ENCODE measurements at places on chromosomes 12 and 14.

DNA sequence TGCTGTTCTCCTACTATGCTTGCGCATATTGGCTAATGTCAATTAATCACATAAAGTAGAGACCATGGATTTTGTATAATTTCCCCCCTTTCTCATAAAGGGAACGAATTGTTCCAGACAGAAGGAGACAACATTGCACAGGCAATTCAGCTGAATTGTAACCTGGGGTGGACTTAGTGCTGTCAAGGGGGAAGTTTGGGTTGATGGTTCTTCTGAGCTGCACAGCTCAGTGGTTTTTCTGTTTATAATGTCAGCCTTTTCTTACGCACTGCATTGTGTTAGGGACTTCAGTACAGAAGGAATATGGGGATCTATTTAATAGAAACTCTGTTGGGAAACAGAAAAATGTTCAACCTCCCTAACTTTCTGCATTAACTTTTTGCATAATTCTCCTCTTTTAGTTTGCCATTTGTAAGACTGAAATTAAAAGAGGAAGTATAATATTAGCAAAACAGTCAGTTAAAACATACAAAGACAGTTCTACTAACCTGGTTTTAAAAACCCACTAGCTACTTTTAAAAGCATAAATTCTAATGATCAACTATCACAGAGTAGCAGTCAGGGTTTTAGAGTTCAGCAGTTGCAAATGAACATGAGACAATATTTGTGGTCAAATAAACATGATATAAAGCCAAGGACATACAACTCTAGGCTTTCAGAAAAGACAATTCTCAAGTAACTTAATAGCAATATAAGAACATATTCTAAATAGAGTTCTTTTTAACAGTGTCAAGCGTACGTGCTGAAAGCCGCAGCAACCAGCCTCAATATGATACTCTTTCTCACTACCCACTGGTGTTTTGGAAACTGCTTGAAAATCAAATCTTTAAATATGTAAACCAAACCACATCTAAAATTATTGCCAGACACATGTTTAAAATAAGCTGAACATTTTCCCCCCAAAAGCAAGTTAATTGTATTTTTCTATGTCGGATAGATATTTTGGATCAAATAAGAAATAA is 393.0 kb downstream of the FSCB start:
- DNase-seq: no peak

GRCh38 chr14:93075891-93076290 is 39.8 kb downstream of the ITPK1 start:
- DNase-seq: peak; percentile 38

- DNase-seq: peak; percentile 100
Measured at GRCh38 chr14:105474483-105475268, at the start of gene CRIP2. Gene CRIP2 (plus strand): TSS chr14:105474821. CDS start chr14:105474863, 42 bp downstream.

GRCh38 chr12:104610513-104611235 is 153.9 kb downstream of the CHST11 start:
- no peak for DNase-seq

DNA sequence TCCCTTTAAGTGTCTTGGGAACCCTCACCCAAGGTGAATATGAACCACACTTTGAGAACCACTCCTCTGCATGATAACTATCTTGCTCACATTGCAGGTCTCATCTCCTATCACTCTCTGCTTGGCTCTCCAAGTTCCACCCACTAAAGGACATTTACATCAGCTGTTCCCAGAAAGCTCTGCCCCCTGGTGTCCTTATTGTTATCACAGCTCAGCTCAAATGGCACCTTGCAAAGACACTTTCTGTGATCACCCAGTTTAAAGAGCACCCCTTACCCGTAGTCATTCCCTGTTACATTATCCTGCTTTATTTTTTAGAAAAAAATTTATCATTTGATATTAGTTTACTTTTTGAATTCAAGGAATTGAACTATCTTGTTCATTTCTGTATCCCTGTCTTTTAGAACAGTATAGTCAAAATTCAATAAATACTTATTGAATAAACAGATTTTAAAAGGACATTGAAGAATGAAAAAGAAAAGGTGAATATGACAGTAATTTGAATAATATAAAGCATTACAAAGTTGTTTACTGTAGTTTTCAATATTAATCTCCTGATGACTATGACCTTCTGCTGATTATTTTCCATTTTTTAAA is 20.5 kb upstream of the GUCY2C start:
- DNase-seq: peak; percentile 87

DNA sequence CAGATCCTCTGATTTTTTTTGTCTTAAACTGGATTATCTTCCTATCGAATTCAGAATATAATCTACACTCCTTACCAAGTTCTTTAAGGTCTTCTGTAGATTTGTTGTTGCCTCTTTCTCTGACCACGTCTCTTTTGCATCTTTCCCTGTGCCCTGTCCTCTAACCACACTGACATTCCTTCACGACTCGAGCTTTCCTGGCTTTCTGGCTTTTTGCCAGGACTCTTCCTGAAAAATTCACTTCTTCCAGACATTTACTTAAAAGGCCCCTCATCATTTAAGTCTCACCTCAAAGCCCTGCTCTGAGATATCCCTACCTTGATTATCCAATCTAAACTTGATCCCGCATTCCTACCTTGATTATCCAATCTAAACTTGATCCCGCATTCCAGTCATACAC is 422.3 kb upstream of the DCN start:
- no peak for DNase-seq

GRCh38 chr14:76304536-76305267 is 71.2 kb upstream of the ESRRB start:
- no peak for DNase-seq

Measured in osteoblast (primary cell).